Anterior cingulate cortex (tissue), 58 donors: ENCODE measurements at places on chromosomes 16 and 17.
A peak's percentile ranks its signal among the peaks of the same experiment; 100 is the strongest.

GRCh38 chr16:12228602-12229499, 252.3 kb downstream of the SNX29 start:
- peak; percentile 52 for DNase-seq

DNA sequence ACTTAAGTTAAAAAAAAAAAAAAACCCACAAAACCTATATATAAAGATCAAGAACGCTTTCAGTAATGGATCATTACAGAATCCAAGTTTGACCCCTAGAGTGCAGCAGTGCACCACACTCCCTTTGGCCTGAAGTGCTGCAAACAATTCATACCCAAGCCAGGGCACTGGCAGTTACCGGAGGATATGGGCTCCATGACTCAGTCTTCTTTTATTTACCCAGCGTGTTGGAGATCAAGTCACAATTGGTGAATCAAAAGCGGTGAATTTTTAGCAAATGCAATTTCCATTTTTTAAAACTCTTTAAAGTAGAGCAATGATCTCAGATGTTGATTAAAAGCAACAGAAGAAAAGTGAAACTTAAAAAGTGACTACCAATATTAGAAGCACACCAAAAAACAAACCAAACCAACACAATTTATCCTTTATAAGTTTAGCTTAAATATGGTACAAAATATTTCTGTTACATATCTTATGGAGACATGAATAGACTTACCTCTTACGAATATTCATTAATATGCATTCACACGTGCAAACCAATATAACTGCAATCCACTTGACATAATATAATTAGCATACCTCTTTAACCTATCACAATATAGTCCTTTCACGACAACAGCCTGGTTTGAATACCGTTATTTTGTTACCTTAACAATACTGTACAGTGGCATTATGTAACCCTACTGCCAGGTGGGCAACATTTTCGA, 46.3 kb downstream of the ZNF652 start:
- DNase-seq, result peak; percentile 73

DNA sequence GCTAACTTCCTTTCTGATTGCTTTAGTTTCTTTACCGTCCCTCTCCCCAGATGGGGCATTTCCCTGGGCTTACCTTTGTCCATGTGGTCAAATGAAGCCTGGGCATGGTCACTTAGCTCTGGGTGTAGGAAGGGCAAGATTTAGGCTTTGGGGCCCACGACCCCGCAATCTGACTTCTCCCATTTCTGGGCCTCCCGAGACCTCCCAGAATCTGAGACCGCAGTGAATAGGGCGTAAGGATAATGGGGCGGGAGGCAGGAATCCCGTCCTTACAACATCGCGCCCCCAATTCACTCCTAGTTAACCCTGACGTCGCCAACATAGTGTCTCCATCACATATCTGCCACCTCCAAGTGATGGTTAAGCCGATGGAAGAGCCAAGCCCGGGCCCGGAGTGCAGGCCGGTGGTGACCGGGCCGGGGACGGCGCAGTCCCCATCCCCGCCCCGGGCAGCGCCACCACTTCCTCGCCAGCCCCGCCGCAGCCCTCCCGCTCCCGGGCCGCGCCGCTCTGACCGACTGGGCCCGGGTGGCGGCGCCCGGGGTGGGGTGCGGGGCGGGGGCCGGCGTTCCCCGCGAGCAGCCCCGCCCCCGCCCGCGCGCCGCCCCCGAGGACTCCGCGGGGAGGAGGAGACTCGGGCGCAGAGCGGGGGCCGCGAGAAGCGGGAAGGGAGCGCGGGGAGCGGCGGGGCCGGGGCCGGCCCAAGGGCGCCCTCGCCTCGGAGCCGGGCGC, at the start of gene RHBDL3:
RHBDL3 (plus strand) TSS at position 641 of the 732 bp plus-strand sequence. CDS start 358 bp downstream, outside the sequence.
- no peak for DNase-seq

GRCh38 chr17:51725185-51725584, 433.3 kb downstream of the CA10 start:
- DNase-seq, result no peak

DNA sequence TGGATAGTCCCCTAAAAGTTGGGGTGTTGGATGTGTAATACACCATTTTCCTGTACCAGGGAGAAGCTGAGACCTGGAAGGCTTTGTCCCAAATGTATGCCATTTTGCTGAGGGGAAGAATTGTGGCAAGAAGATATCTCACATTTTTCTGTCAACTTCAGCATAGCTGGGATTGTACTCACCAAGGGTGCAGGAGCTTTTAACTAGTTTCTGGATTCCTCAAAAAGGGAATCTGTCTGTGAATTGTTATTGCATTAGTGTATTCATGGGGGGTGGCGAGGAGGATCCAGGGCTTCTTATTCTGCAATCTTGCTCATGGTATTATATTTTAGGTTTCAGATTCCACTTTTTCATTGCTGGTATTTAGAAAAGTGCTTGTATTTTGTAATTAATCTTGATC, 208.2 kb upstream of the MYOCD start:
- no peak for DNase-seq

GRCh38 chr17:49716668-49717364, 9.1 kb upstream of the SLC35B1 start:
- no peak for DNase-seq

- no peak for DNase-seq
Measured at GRCh38 chr17:70606086-70606485, 436.8 kb downstream of the KCNJ2 start.

GRCh38 chr16:28110479-28110878, 47.0 kb upstream of the GSG1L start:
- DNase-seq, result no peak
